ENCODE measurements at places on chromosomes 4 and X. TPM values are rescaled to one million over a fixed set of nuclear protein-coding genes. Genes with fewer than 3 reads are reported as not detected.

The TMSB15B gene
- 2.0 TPM for total RNA-seq

The CFAP47 gene
- not detected for total RNA-seq

The SHROOM4 gene
- total RNA-seq: not detected

- no peak for DNase-seq
Measured at GRCh38 chr4:5220028-5220427, 168.7 kb downstream of the STK32B start.

DNA sequence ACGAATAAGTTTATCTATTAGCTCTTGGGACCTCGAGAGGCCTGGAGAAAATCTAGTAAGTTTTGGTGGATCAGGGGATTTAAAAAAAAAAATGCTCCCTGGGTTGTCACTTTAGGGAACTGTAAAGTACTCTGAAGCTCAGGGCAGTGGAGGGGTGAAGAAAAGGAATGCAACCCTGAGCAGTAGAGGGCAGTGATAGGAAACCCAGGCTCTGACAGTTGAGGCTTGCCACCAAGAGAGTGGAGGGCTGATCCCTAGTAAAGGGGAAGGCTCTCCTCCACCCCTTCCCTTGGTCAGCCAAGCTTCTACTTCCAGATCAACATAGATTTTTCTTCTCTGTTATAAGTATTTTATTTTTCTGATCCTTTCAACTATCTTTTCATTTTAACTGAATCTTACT lies 73.1 kb downstream of the FBXO8 start:
- DNase-seq: no peak

GRCh38 chr4:102824398-102824797 lies 3.0 kb downstream of the UBE2D3 start:
- no peak for DNase-seq

DNA sequence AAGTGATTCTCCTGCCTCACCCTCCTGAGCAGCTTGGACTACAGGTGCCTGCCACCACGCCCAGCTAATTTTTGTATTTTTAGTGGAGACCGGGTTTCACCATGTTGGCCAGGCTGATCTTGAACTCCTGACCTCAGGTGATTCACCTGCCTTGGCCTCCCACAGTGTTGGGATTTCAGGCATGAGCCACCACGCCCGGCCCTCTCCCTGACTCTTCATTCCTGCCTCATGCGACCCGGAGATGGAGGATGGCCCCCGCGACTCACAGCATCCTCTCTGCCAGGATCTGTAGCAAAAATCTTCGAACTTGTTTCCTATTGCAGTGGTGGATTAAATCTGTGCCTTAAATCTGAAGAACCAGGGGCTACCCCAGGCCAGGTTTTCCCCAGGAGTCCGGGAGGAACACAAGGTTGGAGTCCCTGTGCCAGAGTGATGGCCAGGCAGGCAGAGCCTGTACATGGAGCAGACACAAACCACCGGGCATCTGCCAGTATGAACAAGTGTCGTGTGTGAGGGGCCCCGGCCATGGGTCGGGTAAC lies 11.5 kb downstream of the CPLX1 start:
- no peak for DNase-seq

GRCh38 chrX:103373581-103373980 lies 2.8 kb upstream of the BEX3 start:
- DNase-seq: no peak

- DNase-seq: no peak
Measured at GRCh38 chr4:11593576-11594116, 165.0 kb upstream of the HS3ST1 start.

DNA sequence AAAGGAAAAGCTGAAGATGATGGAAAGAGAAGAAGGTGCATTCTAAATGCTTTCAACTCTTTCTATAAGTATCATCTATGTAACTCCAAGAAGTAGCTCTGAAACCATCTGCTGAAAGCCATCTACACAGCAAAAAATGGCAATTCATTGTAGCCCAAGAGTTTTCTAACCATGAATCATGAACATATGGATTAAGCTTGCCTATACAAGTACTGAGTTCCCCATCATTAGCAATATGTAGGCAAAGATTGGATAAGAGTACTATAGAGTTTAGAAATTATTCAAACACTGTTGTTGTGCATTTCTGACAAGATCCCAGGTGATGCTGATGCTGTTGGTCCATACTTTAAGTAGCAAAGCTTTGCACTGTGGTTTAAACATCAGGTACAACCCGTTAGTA lies 11.2 kb downstream of the DAPP1 start:
- no peak for DNase-seq

GRCh38 chr4:184200296-184200695 lies 17.4 kb downstream of the ENPP6 start:
- DNase-seq: no peak

DNA sequence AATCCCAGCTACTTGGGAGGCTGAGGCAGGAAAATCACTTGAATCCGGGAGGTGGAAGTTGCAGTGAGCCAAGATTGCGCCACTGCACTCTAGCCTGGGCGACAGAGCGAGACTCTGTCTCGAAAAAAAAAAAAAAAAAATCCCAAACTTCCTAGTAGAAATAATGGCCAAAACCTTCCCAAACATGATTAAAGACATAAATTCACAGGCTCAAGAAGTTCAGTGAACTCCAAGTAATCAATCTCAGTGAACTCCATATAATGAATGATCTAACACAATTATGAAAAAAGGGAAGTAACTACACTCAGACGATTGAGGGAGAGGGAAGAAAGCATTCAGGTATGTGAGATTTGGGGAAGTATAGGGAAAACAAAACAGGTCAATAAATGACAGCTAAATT lies 6.5 kb downstream of the FUNDC1 start:
- no peak for DNase-seq

DNA sequence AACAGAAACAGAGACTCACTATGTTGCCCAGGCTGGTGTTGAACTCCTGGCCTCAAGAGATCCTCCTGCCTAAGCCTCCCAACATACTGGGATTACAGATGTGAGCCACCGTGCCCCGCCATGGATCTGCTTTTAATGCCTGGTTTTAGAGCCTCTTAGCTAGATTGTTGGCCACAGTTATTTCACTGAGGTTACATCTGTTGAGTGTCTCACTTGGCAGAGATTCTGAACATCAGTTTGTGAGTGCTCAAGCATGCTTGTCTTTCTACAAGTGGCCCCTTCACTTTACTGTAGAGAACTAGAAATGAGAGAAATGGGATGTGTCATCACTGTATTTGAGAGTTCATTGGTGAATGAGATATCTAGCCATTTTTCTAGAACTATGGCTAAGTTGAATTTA lies 218.5 kb downstream of the APBB2 start:
- DNase-seq: peak; percentile 48

GRCh38 chr4:91758487-91758886 lies 545.3 kb upstream of the GRID2 start:
- DNase-seq: no peak

Data from HFFc6 (cell line).